ENCODE measurements at places on chromosomes 4 and X.

DNA sequence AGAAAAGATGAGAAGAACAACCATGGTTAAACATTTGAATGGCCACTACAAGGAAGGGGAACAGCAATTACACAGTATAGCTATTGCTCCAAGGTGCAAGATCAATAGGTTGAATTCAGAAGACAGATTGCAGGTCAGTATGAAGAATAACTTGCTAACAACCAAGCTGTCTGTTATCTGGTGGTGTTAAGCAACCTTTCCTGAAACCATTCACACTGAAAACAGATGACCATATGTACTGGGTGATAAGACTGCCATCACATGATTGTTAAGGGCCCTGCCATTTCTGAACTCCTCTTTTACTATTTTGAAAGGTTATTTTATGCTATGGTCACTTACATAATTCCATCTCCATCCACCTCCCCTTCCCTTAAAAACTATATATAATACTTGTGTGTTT lies 6.8 kb downstream of the GABRA3 start:
- DNase-seq, result no peak
- no peak overlapping the region for H3K27ac ChIP-seq
- H3K36me3 ChIP-seq, result no peaks in the 10 kb centered on the region

DNA sequence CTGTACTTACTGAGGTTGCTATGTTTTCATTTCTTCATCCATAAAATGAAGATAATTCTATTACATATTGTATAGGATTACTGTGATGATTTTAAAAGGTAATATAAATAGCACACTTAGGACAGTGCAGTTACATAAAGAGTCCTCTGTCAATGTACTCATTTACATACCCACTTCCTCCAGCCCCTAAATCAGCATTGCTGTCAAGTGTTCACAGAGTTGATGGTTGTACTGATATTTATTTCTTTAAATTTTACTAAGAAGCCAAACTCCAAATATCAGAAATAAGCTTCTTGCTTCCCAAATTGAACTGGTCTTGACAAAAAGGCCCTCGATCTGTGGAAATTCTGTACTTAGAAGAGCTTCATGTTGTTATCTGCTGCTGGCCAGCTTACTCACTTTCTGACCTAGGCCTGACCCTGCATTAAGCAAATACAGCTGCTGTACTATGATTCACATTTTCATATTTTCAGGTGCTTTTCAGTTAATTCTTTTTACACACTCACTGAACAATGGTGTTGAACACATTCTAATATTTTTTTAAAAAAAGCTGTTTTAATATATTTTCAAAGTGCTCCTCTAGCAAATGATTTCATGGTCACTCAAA lies 259.6 kb downstream of the UNC5C start:
- DNase-seq, result no peak
- no peak overlapping the region for H3K27ac ChIP-seq
- H3K4me3 ChIP-seq, result no peak overlapping the region

DNA sequence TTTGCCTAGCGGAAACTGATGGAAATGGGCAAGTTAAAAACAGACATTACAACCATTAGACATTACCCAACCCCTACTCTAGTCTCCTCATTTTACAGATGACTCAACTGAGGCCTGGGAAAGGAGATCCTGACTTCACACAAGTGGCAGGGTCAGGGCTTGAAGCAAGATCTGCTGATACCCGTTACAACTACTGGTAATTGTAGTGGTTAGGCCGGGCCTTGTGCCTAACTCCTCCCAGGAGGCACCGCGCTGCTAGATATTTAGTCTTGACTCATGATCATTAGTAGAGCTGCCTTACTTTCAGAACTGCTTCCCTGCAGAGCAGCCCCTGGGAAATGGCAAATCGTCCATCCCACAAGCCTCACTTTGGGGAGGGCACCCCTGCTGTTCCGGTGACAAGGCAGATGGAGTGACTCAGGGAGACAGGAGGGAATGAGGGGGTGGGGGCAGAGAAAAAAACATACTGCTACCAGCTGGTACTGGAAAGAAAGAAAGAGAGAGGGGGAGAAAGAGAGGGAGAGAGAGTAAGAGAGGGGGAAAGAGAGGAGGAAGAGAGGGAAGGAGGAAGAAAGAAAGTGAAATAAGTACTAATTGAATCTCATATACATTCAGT lies 12.2 kb downstream of the ARHGEF6 start:
- H3K36me3 ChIP-seq, result peaks cover 7% of the 10 kb centered on the region
- H3K27me3 ChIP-seq, result no peaks in the 10 kb centered on the region
- peaks cover 16% of the 10 kb centered on the region for H3K4me1 ChIP-seq
- peak overlapping the region; percentile 92 for H3K27ac ChIP-seq

DNA sequence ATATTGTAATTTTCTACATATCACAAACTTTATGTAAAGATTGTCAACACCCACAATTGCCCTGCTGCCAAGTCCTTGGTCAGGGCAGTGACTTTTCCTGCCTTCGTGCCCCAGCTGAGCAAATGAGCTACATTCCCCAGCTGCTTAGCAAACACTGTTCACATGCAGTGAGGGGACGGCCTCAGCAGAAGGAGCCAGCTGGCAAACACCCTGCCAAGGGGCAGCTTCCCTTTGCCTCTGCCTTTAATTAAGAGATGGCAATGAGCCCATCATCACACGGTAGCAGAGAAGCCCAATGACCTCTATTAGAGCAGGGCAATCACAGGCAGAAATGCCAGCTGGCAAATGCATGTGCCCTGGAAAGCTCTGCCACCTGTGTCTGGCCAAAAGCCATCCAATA lies 253.4 kb downstream of the EPHA5 start:
- DNase-seq, result no peak
- H3K27me3 ChIP-seq, result no peaks in the 10 kb centered on the region
- no peaks in the 10 kb centered on the region for H3K4me1 ChIP-seq
- no peak overlapping the region for H3K4me3 ChIP-seq
- H3K27ac ChIP-seq, result no peak overlapping the region
- H3K36me3 ChIP-seq, result no peaks in the 10 kb centered on the region

DNA sequence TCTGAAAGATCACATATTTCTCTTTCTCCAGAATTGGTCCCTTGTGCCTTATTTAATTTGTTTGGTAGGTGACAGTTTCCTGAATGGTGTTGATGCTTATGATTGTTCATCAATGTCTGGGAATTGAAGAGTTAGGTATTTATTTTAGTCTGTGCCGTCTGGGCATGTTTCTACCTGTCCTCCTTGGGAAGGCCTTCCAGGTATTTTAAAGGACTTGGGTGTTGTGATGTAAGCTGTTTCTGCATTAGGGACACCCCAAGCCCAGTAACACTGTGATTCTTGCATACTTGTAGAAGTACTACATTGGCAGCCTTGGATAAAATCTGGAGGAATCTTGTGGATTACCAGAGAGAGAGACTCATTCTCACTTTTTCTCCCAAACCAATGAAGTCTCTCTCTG lies 120.8 kb upstream of the CXXC4 start:
- no peak overlapping the region for H3K4me3 ChIP-seq
- H3K27ac ChIP-seq, result no peak overlapping the region
- peaks cover 4% of the 10 kb centered on the region for H3K27me3 ChIP-seq
- H3K4me1 ChIP-seq, result no peaks in the 10 kb centered on the region
- H3K36me3 ChIP-seq, result peaks cover 2% of the 10 kb centered on the region

- no peaks in the 10 kb centered on the region for H3K4me1 ChIP-seq
- H3K27me3 ChIP-seq, result no peaks in the 10 kb centered on the region
- H3K4me3 ChIP-seq, result no peak overlapping the region
- no peak overlapping the region for H3K27ac ChIP-seq
Observed at GRCh38 chr4:169229571-169230028, 41.2 kb downstream of the SH3RF1 start.

DNA sequence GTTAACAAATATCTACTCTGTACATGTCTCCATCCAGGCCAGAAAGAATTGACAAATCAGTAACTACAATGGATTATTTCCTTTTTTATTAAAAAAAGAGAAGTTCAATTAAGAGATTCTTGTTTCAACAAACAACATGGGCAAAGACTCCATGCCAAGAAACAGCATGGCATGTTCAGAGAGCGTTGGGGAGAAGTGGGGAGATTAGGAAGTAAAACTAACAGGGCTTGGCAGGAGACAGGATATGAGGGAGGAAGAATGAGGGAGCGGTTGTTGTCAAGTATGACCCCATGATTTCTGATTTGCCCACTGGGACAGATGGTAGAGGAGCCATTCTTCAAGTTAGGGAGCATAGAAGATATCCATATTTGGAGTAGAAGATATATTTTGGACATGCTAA lies 128.4 kb downstream of the RNF150 start:
- no peak overlapping the region for H3K27ac ChIP-seq
- H3K36me3 ChIP-seq, result no peaks in the 10 kb centered on the region
- no peak for DNase-seq

DNA sequence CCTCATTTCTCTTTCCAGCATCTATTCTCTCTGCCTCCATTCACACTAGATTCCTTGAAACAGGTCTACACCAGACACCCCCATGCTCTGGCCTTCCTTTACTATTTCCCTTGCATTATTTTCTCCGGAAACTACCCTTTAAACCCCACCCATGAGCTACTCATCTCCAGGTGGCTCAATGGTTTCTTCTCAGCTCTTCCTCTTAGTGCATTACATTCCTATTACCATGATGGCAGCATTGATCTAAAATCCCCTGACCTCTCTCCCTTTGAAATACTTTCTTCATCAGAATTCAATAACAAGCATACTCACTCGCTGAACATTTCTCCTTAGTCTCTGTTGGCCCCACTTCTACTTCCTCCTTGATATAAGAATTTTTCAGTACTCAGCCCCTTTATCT lies 94.6 kb downstream of the SYNPO2 start:
- no peak overlapping the region for H3K27ac ChIP-seq
- H3K4me1 ChIP-seq, result no peaks in the 10 kb centered on the region
- no peak overlapping the region for H3K4me3 ChIP-seq
- no peak for DNase-seq
- H3K36me3 ChIP-seq, result no peaks in the 10 kb centered on the region

GRCh38 chr4:8176547-8177399 lies 18.2 kb upstream of the ABLIM2 start:
- no peak overlapping the region for H3K4me3 ChIP-seq
- peaks cover under 1% of the 10 kb centered on the region for H3K27me3 ChIP-seq
- H3K36me3 ChIP-seq, result no peaks in the 10 kb centered on the region
- peaks cover 16% of the 10 kb centered on the region for H3K4me1 ChIP-seq
- DNase-seq, result peak; percentile 46

DNA sequence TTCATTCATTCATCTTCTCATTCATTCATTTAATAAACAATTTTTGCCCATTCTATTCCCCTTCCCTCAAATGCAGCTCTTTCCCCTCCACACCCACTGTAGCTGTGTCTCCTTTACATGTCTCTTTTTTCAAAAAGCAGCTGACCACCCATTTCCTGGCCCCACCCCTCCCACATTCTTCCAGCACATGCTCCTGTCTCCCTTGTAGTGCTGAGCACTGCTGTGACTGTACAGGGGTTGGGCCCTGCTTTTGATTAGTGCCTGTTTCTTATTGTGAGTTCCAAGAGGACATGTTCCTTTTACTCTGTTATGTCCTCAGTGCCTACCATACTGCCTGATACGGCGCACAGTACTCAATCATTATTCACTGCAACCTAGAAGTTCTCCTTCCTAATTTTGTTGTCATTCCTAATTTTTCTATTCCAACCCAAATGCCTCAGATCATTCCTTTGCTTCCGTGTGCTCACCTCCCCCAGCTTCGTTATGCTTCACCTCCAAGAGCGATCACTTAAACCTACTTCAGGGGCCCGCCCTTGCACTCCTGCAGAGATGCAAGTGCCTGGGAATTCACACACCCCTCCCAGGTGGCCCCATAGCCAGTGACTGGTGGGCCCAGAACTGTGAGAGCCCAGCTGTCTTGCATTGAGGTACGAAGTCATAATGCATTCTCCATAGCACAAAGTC lies 152.2 kb downstream of the STK32B start:
- no peak overlapping the region for H3K4me3 ChIP-seq
- no peaks in the 10 kb centered on the region for H3K4me1 ChIP-seq
- H3K36me3 ChIP-seq, result no peaks in the 10 kb centered on the region
- no peak for DNase-seq
- H3K27me3 ChIP-seq, result no peaks in the 10 kb centered on the region
- H3K27ac ChIP-seq, result no peak overlapping the region

- no peak for DNase-seq
- H3K27ac ChIP-seq, result peak overlapping the region; percentile 88
- no peaks in the 10 kb centered on the region for H3K27me3 ChIP-seq
- peaks cover 16% of the 10 kb centered on the region for H3K36me3 ChIP-seq
Observed at GRCh38 chrX:71543316-71543715, 10.4 kb downstream of the OGT start.

GRCh38 chr4:20185103-20185502 lies 66.6 kb upstream of the SLIT2 start:
- H3K4me3 ChIP-seq, result no peak overlapping the region
- DNase-seq, result no peak
- H3K4me1 ChIP-seq, result no peaks in the 10 kb centered on the region
- no peak overlapping the region for H3K27ac ChIP-seq
- H3K27me3 ChIP-seq, result peaks cover 1% of the 10 kb centered on the region

GRCh38 chr4:110005461-110006056 lies 92.9 kb downstream of the EGF start:
- H3K4me3 ChIP-seq, result no peak overlapping the region
- no peaks in the 10 kb centered on the region for H3K4me1 ChIP-seq
- peaks cover 10% of the 10 kb centered on the region for H3K27me3 ChIP-seq
- DNase-seq, result no peak

- H3K27me3 ChIP-seq, result no peaks in the 10 kb centered on the region
- H3K4me3 ChIP-seq, result no peak overlapping the region
- H3K27ac ChIP-seq, result no peak overlapping the region
- H3K36me3 ChIP-seq, result no peaks in the 10 kb centered on the region
Observed at GRCh38 chr4:22814906-22815305, 122.2 kb downstream of the GBA3 start.

DNA sequence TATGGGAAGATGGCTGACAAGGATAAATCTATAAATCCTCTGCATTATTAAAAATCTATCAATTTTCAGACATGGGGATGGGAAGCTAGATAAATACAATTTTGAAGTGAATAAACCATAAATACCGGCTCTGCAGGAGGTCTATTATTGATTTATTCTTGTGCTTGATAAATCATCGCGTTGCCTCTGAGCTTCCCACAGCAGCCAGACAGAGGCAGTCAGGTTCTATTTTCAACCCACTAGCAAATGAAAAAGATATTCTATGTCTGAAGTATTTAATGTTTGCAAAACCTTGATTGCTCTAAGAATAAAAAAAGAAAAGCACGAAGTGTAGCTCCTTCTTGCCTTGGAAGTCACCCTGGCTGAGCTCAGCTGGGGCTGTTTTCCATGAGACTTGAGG lies 216.2 kb downstream of the DHRSX start:
- no peak overlapping the region for H3K27ac ChIP-seq
- no peaks in the 10 kb centered on the region for H3K27me3 ChIP-seq
- no peak for DNase-seq
- peaks cover 40% of the 10 kb centered on the region for H3K36me3 ChIP-seq
- H3K4me1 ChIP-seq, result peaks cover 7% of the 10 kb centered on the region

GRCh38 chr4:152810715-152811287 lies 31.0 kb downstream of the ARFIP1 start:
- H3K4me3 ChIP-seq, result no peak overlapping the region
- H3K4me1 ChIP-seq, result peaks cover 24% of the 10 kb centered on the region
- H3K36me3 ChIP-seq, result peaks cover 50% of the 10 kb centered on the region
- H3K27me3 ChIP-seq, result no peaks in the 10 kb centered on the region
- no peak overlapping the region for H3K27ac ChIP-seq

GRCh38 chr4:56466910-56467283 lies 520 bp upstream of the SRP72 start:
- no peaks in the 10 kb centered on the region for H3K27me3 ChIP-seq
- peak overlapping the region; percentile 96 for H3K27ac ChIP-seq
- peaks cover 9% of the 10 kb centered on the region for H3K36me3 ChIP-seq
- H3K4me1 ChIP-seq, result peaks cover 31% of the 10 kb centered on the region
- H3K4me3 ChIP-seq, result peak overlapping the region; percentile 93
